Right renal cortex interstitium (tissue), 3 donors: ENCODE measurements at places on chromosomes 4 and X. TPM values are rescaled to one million over a fixed set of nuclear protein-coding genes. Genes with fewer than 3 reads are reported as not detected.

VSIG1 gene
- polyA plus RNA-seq: 0.74 TPM

SHROOM2 gene
- 16.8 TPM for polyA plus RNA-seq

CLCN3 gene
- polyA plus RNA-seq: 68.9 TPM

ODAPH gene
- not detected for polyA plus RNA-seq

IGFBP7 gene
- 582 TPM for polyA plus RNA-seq

MAMLD1 gene
- polyA plus RNA-seq: 5.8 TPM

SPP1 gene
- polyA plus RNA-seq: 225 TPM

CSAG1 gene
- not detected for polyA plus RNA-seq

SNCA gene
- polyA plus RNA-seq: 67.6 TPM

FDCSP gene
- 0.86 TPM for polyA plus RNA-seq

HADH gene
- 101 TPM for polyA plus RNA-seq

F11 gene
- polyA plus RNA-seq: 4.1 TPM

HMGN5 gene
- 51.3 TPM for polyA plus RNA-seq

FGF5 gene
- polyA plus RNA-seq: 0.10 TPM

PRR32 gene
- not detected for polyA plus RNA-seq

ATG4A gene
- 12.3 TPM for polyA plus RNA-seq

PLCXD1 gene
- polyA plus RNA-seq: 22.4 TPM

SAGE1 gene
- polyA plus RNA-seq: not detected

FAM53A gene
- 1.1 TPM for polyA plus RNA-seq

ZGRF1 gene
- polyA plus RNA-seq: 16.6 TPM

NPY5R gene
- polyA plus RNA-seq: 5.9 TPM

SSX4B gene
- polyA plus RNA-seq: not detected

BMP15 gene
- polyA plus RNA-seq: not detected

UGT2B17 gene
- not detected for polyA plus RNA-seq

GAGE12H gene
- polyA plus RNA-seq: not detected

RELL1 gene
- 10.4 TPM for polyA plus RNA-seq

AVPR2 gene
- 1.4 TPM for polyA plus RNA-seq

CT45A10 gene
- polyA plus RNA-seq: not detected

SORCS2 gene
- polyA plus RNA-seq: 7.0 TPM

AMTN gene
- polyA plus RNA-seq: not detected

ATP7A gene
- polyA plus RNA-seq: 15.6 TPM

FREM3 gene
- 0.35 TPM for polyA plus RNA-seq

PPP4R3C gene
- not detected for polyA plus RNA-seq

ADGRL3 gene
- 30.2 TPM for polyA plus RNA-seq

KIT gene
- polyA plus RNA-seq: 17.8 TPM

CXCR3 gene
- polyA plus RNA-seq: 0.10 TPM

ASMT gene
- not detected for polyA plus RNA-seq

GPC4 gene
- 22.5 TPM for polyA plus RNA-seq

SLC4A4 gene
- 77.2 TPM for polyA plus RNA-seq
